CD4-positive, alpha-beta T cell treated with Interleukin-17A for 1 hour (primary cell): ENCODE measurements at places on chromosomes 13 and 19.
A peak's percentile ranks its signal among the peaks of the same experiment; 100 is the strongest.

DNA sequence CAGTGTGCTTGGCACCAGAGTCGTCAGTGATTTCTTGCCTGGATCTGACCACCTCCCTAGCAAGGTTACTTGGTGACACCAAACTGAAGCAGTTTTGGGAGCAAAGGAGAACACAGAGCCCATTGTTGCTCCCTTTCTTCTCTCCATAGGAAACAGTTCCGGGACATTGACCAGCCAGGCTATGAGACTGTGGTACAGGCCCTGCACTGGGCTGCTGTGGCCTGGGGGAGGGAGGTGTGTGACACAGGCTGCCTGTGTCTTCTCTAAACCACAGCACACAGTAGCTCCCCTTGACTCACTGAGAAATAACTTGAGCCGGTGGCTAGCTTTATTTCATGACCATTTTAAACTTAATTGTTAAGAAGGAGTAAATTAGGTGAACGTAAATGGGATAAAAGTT, 214.8 kb upstream of the UBL3 start:
- DNase-seq: no peak

DNA sequence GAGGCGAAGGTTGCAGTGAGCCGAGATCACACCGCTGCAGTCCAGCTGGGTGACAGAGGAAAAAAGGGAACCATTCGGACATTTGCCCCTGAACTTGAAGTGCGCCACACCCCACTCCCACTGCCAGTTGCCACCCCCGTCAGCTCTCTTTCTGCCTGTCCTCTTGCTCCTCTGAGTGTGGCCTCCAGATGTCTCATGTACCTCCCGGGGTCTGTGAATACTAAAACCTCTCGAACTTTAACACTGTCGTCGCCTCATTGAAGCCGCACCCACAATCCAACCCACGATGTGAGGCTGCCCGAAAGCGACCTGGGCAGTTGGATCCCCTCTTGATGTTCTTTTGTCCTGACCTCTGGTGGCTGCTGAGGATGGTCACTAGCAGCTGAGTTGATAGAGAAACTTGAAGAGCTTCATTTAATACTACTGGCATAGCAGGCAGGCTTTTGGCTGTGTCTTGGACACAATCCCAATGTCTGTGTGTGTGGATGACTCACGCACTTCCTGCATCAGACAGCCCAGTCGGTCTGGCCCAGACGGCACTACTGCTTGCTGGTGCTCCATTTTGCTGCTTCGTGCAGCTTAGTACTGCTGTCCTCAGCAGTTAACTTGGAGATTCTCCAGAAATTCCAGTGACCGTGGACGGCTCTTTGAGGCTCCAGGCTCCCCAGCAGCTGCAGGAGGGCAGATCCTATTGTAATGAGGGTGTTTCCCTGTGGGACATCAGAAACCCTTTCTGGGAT, 4.2 kb downstream of the FPR3 start:
- DNase-seq: no peak

- no peak for DNase-seq
These were observed 145.1 kb upstream of the UFM1 start for GRCh38 chr13:38204556-38204955.

DNA sequence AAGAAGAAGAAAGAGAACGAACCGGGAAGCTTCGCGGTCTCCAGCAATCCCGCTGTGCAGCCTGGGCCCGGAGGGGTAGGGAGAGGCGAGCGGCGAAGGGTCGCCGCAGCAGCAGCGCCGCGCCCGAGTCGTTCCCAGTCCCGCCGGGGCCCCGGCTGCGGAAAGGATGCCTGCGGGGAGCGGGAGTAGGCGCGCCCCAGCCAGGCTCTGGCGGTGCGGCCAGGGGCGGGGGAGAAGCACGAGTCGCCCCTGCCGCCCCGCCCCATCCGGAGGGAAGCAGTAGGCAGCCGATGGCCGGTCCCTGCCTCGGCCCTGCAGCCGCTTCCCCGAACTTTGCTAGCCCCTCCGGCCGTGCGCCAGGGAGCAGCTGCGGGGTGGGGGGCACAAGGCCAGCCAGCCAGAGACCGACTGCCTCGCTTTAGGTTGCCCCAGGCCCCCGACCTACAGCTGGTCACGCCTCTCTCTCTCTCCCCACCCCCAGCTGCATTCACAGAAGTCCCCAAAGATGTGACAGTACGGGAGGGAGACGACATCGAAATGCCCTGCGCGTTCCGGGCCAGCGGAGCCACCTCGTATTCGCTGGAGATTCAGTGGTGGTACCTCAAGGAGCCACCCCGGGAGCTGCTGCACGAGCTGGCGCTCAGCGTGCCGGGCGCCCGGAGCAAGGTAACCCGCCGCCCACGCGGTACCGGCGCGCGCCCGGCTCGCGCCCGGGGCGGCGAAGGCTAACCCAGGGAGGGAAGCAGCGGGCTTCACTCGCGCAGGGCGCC, 1.1 kb downstream of the VSTM2B start:
- no peak for DNase-seq

GRCh38 chr19:15332311-15332996, at the start of gene BRD4:
Gene BRD4, minus strand, starts transcription at chr19:15332539. Its CDS starts 59,440 bp downstream, at chr19:15273099.
- DNase-seq: peak; percentile 80

GRCh38 chr13:46868091-46868490, 28.8 kb downstream of the HTR2A start:
- no peak for DNase-seq

DNA sequence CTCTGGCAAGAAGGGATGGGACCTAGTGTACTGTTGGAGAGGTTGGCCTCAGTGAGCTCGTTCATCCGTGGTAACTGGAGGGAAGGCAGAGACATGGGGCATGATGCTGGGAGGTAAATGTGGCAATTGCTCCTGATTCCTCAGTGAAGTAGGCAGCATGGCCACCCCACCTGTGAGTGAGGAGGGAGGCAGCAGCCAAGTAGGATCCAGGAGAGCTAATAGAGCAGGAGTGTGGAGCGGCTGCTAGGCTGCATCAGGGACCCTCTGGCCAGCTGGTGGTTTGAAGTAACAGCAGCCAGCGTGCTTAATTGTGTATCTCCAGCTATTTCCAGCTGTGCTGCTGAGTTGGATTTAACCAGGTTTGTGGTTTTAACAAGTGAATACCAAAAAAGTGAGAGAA, 24.7 kb downstream of the TM9SF2 start:
- no peak for DNase-seq

DNA sequence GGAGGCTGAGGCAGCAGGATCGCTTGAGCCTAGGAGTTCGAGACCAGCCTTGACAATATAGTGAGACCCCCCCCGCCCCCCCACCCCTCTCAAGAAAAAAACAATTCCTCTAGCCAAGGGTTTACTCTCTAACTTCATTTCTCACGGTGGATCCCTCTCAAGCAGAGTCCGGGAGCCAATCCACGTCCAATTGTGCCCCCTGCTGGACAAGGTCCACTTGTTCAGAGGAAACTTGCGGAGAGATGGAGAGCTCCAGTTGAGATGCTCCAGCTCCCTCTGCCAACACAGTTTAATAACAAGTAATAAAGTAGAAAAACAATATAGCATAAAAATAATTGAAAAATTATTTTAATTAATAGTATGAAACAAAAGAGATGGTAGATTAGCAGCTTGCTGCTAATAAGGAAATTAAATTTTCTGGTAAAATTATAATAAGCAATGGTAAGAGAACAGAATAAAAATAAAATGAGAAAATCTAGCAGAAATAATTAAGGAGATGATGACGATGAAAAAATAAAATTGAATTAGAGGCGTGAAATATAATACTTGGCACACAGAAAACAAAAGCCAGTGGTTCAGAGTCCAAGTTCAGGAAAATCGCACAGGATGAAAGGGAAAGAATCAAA, 14.5 kb upstream of the SIGLEC14 start:
- peak; percentile 52 for DNase-seq

GRCh38 chr13:19645000-19645399, 11.5 kb downstream of the MPHOSPH8 start:
- no peak for DNase-seq

DNA sequence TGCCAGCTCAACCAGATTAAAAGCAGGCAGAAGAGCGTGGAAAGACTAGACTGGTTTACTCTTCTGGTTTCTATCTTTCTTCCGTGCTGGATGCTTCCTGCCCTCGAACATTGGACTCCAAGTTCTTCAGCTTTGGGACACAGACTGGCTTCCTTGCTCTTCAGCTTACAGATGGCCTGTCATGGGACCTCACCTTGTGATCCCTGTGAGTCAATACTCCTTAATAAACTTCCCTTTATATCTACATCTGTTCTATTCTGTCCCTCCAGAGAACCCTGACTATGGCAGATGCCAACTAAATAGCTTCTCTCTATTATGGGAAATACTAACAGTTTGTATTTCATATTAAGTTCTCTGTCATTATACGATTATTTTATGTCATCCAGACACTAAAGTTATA, 609.1 kb downstream of the LMO7 start:
- DNase-seq: no peak

DNA sequence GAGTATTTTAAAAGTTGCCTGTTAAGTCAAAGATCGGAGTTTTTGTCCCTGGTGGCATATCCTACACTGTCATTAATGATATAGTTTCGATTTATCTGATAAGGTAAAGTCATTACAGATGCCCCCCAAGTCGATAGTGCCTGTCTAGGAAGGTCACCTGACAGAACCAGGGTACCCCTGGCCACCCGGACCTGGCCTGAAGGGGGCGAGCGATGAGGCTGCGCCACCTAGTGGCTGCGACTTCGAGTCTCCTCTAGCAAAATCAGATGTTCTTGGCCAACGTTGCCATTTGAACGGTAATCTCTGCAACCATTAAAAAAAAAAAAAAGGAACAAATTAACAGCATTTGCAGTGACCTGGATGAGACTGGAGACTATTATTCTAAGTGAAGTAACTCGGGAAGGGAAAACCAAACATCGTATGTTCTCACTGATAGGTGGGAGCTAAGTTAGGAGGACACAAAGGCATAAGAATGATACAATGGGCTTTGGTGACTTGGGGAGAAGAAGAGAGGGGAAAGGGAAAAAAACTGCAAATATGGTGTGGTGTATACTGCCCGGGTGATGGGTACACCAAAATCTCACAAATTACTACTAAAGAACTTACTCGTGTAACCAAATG, 565.1 kb downstream of the LIG4 start:
- peak; percentile 2 for DNase-seq

DNA sequence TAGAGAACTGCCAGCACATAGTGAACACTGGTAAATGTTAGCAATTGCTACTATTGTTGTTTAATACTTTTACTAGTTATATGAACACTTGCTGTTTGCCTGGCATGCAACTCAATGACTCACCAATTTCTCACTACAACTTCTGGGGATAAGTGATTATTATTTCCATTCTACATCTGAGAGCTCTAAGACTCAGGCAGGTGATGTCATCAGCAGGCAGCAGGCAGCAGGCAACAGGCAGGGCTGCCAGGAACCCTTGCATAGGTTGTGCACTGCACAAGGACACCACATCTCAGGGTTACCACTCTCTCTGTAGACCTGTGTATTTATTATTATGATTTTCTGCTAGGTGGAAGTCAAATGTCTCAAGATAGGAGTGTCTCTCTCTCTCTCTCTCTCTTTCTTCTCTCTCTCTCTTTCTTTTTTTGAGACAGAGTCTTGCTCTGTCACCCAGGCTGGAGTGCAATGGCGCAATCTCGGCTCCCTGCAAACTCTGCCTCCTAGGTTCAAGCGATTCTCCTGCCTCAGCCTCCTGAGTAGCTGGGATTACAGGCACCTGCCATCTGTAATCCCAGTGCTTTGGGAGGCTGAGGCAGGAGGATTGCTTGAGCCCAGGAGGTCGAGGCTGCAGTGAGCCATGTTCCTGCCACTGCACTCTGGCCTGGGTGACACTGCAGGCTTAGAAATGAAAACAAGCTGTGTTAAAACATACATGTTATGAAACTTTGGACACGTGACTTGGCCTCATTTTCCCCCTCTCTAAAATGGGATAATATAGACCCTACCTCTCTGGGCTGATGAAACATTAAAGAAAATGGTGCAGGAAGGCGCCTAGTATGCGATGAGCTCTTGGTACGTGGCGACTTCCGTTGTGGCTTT, 22.7 kb downstream of the HPN start:
- DNase-seq: no peak

DNA sequence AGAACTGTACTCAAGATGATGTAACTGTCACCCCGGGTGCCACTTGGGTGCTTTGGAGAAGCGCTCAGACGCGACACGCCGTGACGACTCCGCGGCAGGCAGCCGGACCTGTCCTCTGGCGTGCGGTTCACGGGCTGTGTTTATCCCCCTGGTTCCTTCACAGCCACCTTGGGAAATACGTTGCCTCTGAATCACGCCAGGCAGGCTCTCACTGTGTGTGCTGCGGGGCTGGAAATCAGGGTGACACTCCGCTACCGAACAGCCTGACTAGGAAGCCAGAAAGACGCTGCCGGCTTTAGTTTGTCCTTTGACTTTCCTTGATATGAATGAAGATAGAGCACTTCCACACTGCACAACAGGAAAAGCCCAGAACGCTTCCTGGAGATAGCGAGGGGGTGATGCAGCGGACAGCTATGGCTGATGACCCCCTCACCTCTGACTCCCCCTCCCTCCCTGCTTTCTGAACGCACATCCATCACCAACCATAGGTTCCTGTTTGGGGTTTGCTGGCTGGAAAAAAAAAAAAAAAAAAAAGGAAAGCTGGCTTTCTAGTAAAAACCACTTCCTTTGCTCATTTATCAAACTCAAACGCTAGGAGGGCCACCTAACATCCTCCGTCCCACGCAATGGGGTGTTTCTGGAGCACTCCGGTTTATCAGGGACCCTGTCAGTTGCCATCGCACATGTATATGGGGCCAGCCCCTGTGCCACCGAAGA, 3.7 kb upstream of the GP6 start:
- DNase-seq: peak; percentile 28

DNA sequence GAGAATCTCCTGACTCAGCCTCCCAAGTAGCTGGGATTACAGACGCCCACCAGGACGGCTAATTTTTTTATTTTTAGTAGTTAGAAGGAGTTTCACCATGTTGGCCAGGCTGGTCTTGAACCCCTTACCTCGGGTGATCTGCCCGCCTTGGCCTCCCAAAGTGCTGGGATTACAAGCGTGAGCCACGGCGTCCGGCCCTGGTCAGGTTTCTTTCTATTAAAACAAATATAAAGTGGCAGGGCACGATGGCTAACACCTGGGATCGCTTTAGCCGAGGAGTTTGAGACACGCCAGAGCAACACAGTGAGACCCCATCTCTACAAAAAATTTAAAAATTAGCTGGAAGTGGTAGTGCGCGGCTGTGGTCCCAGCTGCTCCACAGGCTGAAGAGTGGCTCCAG, 1.5 kb upstream of the MED25 start:
- DNase-seq: no peak

- DNase-seq: no peak
These were observed 1476.9 kb downstream of the EFNB2 start for GRCh38 chr13:105058517-105058916.

DNA sequence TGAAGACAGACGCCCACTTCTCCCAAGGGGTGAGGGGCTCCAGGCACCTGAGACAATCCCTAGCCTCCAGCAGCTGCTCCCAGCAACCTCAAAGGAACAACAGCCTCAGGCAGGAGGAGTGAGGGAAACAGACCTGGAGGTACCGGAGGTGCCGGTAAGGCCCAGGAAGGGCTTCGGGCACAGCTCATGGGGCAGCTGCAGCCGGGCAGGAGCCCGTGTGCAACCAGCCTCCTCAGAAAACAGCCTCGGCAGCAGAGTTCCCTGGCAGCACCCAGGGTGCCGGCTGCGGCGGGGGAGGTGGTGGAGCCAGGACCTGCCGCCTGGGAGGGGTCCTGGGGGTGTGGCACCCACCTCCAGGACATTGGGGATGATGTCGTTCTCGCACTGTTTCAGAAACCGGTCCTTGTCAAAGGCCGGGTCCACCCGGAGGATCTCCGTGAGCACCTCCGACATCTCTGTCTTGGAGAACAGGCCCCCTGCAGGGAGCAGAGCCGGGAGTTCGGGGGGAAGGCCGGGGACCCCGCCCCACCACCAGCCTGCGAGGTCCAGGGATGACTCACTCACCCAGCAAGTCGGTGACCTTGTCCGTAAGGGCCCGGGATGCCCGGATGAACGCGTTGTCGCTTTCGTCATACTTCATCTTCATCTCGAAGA, 6.5 kb upstream of the CTXN1 start:
- no peak for DNase-seq
